ENCODE measurements at places on chromosomes 11 and 22.

- no peak for DNase-seq
Observed at GRCh38 chr11:33830903-33831648, 56.8 kb upstream of the FBXO3 start.

- no peak for DNase-seq
Observed at GRCh38 chr11:11777897-11778296, 63.9 kb upstream of the USP47 start.

DNA sequence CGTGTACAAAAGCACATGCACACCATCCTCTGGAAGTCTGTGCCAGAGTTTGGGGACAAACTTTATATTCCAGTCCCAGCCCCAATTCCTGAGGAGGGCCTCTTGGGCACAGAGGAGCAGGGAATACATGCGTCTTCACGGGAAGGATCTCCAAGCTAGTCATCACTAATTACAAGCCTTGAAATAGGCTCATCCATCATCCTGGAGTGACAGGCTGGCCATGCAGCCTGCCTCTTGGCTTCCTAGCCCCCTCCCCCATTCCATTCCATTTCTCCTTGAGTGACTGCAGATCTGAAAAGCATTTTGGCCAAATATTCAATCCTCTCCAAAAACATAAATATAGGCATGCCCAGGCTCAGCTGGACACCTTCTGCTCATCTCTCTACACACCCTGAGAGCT is 24.8 kb downstream of the SERPING1 start:
- no peak for DNase-seq

GRCh38 chr11:122172352-122173073 is 56.5 kb upstream of the BLID start:
- no peak for DNase-seq

DNA sequence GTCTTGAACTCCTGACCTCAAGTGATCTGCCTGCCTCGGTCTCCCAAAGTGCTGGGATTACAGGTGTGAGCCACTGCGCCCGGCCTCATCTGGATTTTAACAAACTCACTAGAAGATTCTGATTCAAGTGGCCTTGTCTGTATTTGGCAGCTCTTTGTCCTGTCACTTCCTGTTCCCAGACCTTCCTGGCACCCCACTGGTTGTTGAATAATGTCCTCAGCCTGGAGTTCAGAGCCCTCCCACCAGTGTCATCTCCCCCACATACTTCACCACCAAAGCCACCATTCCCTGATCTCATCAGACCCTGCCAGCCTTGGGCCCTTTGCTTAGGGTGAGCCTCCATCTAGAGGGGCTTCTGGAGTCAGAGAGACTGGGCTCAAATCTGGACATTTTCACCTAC is 3.3 kb downstream of the PELI3 start:
- DNase-seq: no peak

- DNase-seq: no peak
Observed at GRCh38 chr11:131025020-131025419, 108.7 kb upstream of the SNX19 start.

DNA sequence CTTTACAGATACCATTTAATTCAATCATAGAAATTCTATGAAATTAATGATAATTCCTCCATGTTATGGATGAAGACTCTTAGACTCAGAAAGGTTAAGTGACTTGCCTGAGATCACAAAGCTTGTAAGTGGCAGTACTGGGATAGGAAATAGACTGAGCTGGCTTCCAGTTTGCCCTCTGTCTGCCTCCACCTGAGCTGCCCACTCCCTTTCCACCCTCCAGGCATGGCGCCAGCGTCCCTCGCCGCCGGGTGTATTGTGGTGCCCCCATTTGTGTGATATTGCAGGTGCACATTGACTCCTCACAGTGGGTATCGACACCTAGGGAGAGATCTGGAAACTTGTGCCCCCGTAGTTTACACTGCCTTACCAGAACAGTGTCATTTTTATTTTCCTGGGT is 9.4 kb upstream of the RPS3 start:
- no peak for DNase-seq

DNA sequence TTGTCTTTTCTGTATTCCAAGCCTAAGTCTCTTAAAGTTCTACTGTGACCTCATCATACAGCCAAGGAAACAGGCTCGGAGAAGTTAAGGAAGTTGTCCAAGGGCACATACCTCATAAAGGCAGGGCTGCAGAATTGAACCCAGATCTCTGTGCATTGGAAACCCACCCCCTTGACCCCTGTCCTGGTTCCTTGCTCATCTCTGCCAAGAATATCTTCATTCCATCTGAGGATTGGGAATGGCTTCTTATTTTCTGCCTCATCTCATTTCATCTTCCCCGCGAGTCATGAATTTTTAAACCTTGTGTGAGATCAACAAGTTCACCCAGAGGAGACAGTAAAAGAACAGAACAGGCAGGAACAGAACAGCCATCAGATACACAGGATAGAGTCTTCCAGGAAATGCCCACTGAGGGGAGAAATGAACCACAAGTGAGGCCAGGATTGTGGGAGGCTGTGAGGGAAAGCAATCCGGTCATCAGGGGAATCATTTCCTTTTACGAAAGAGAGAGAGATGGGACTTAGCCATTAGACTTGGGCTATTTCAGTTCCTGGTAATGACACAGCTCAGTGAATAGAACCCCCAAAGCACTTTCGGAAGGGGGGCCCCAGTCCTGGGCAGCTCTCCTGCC is 34.4 kb upstream of the LRRC10B start:
- no peak for DNase-seq

- peak; percentile 55 for DNase-seq
Observed at GRCh38 chr11:6353367-6353987, 33.2 kb upstream of the CAVIN3 start.

- DNase-seq: no peak
Observed at GRCh38 chr11:9396752-9397151, 12.3 kb downstream of the IPO7 start.

- DNase-seq: no peak
Observed at GRCh38 chr11:77020734-77021133, 13.5 kb upstream of the B3GNT6 start.

GRCh38 chr11:77175021-77175842 is 47.2 kb downstream of the MYO7A start:
- DNase-seq: no peak

GRCh38 chr11:11663907-11664306 is 42.1 kb upstream of the GALNT18 start:
- no peak for DNase-seq

DNA sequence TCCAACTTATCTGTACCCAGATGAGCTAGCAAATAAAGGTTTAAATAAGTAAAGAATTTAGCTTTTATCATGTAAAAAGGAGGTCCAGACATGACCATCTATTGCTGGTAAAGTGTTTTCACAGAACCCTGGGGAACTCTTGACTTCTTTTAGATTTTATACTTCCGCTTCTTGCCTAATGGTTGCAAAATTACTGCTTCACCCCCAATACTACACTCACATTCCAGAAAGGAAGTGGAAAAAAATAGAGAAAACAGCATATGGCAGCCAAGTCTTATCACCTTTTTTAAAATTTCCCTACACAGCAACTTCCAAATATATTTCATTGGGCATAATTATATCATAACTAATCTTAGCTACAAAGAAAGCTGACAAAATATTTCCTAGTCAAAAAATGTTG is 12.1 kb downstream of the BBOX1 start:
- no peak for DNase-seq

- DNase-seq: no peak
Observed at GRCh38 chr11:5596607-5597201, at the start of gene TRIM6. Gene TRIM6 (plus strand): TSS chr11:5596637. CDS start chr11:5596898, 261 bp downstream.

GRCh38 chr11:130040281-130040940 is 29.3 kb upstream of the APLP2 start:
- no peak for DNase-seq

GRCh38 chr11:58965246-58965985 is 26.1 kb downstream of the GLYATL1 start:
- no peak for DNase-seq

DNA sequence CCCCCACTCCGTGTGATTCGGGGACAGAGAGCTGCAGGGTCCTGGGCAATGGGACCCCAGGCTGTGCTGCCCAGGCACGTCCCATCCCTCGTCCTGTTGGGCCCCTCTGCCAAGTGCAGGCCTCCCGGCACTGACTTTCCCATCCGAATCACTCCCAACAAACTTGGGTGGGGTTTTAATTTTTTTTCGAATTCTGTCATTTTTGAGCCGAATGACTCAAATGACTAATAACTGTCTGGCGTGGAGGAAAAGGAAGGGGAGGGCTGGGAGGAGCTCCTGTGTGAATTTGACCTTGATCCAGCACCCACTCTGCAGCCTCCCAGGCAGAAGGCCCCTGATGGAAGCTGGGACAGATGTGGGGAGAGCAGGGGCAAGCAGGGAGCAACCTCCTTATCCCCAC is 1173.2 kb downstream of the BRD1 start:
- DNase-seq: no peak

DNA sequence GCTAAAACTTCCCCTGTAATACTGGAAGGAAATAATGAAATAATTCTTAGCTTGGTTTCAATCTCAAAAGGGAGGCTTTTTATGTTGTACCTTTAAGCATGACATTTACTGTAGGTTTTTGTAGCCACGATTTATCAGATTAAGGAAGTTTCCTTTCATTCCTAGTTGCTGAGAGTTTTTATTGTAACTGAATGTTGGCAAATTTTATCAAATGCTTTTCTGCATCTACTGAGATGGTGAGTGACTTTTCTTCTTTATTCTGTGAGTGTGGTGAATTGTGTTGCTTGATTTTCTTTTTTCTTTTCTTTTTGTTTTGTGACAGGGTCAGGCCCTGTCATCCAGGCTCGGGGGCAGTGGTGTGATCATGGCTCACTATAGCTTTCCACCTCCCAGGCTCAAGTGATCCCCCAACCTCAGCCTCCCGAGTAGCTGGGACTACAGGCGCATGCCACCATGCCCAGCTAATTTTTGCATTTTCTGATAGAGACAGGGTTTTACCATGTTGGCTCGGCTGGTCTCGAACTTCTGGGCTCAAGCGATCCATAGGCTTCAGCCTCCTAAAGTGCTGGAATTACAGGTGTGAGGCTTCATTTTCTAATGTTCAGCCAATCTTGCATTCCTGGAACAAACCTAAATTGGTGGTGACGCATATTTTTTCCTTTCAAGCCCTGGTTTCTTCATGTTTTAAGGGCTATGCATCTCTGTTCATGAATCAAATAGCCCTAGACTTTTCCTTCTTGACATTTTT is 26.2 kb downstream of the SUSD2 start:
- DNase-seq: no peak

- DNase-seq: no peak
Observed at GRCh38 chr11:124920870-124921609, 2.0 kb downstream of the HEPN1 start.

DNA sequence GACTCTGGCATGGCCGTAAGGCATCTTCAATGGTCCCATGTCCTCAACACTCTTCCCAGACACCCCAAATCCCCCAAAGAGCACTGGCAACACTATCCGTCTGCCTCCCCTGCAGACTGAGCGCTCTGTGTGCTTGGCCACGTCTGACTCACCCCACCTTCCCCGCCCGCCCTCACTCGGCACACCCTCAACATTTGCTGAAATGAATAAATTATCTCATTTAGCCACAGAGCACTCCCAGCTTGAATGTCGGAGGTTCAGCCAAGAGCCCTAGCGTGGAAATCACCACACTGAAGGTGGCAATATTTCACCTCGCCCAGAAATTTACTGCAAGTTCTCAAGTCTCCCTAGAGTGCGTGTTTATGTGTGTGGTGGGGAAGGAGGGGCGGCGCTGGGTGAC is 46.6 kb upstream of the TCF20 start:
- DNase-seq: no peak

- DNase-seq: no peak
Observed at GRCh38 chr11:73451896-73452295, 75.7 kb downstream of the RELT start.
